Activated CD8-positive, alpha-beta T cell treated with anti-CD3 and anti-CD28 coated beads for 36 hours (primary cell): ENCODE measurements at places on chromosomes 4 and X. TPM values are rescaled to one million over a fixed set of nuclear protein-coding genes. Genes with fewer than 3 reads are reported as not detected.

- H3K4me1 ChIP-seq = no peaks in the 10 kb centered on the region
- no peak overlapping the region for H3K4me3 ChIP-seq
- H3K36me3 ChIP-seq = no peaks in the 10 kb centered on the region
- H3K27ac ChIP-seq = no peak overlapping the region
- no peak for DNase-seq
These were observed 75.3 kb downstream of the PWWP3B start for GRCh38 chrX:106243376-106243775.

- no peak overlapping the region for H3K4me3 ChIP-seq
- DNase-seq = no peak
- no peaks in the 10 kb centered on the region for H3K4me1 ChIP-seq
- peaks cover 20% of the 10 kb centered on the region for H3K36me3 ChIP-seq
These were observed 38.8 kb downstream of the TAPT1 start for GRCh38 chr4:16187455-16187854.

DNA sequence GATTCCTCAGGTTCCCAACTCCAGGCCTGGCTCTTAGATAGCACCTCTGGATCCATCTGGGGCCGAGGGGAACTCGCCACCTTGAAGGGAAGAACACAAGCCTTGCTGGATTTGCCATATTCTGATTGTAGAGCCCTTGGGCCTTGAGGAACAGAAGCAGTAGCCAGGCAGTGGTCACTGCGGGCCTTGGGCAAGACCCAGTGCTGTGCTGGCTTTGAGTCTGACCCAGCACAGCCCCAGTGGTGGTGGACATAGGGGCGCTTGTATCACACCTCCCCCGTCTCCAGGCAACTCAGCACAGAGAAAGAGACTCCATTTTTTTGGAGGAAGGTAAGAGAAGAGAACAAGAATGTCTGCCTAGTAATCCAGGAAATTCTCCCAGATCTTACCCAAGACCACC is 45.5 kb downstream of the CHRNA9 start:
- no peak overlapping the region for H3K4me3 ChIP-seq
- no peaks in the 10 kb centered on the region for H3K4me1 ChIP-seq
- H3K36me3 ChIP-seq = no peaks in the 10 kb centered on the region
- H3K27me3 ChIP-seq = peaks cover 1% of the 10 kb centered on the region
- no peak for DNase-seq
- no peak overlapping the region for H3K27ac ChIP-seq

- no peak within 1 kb of the TSS for H3K27ac ChIP-seq
- no peaks in the 10 kb centered on the region for H3K4me1 ChIP-seq
- peaks cover 40% of the 10 kb centered on the region for H3K27me3 ChIP-seq
- DNase-seq = no peak
- H3K36me3 ChIP-seq = no peaks in the 10 kb centered on the region
- H3K4me3 ChIP-seq = no peak within 1 kb of the TSS
These were observed at the start of gene KDR for GRCh38 chr4:55125087-55125721. TSS of gene KDR (minus strand) at chr4:55125595. CDS start at chr4:55125293, 302 bp downstream.

- no peak overlapping the region for H3K4me3 ChIP-seq
- H3K36me3 ChIP-seq = no peaks in the 10 kb centered on the region
- no peaks in the 10 kb centered on the region for H3K27me3 ChIP-seq
- no peak overlapping the region for H3K27ac ChIP-seq
These were observed 722.4 kb upstream of the TENM3 start for GRCh38 chr4:181520790-181521189.

- H3K4me3 ChIP-seq = no peak overlapping the region
- no peak overlapping the region for H3K27ac ChIP-seq
- no peaks in the 10 kb centered on the region for H3K4me1 ChIP-seq
- H3K27me3 ChIP-seq = peaks cover 3% of the 10 kb centered on the region
- no peaks in the 10 kb centered on the region for H3K36me3 ChIP-seq
These were observed 26.3 kb downstream of the PPP2R2C start for GRCh38 chr4:6446130-6446482.

DNA sequence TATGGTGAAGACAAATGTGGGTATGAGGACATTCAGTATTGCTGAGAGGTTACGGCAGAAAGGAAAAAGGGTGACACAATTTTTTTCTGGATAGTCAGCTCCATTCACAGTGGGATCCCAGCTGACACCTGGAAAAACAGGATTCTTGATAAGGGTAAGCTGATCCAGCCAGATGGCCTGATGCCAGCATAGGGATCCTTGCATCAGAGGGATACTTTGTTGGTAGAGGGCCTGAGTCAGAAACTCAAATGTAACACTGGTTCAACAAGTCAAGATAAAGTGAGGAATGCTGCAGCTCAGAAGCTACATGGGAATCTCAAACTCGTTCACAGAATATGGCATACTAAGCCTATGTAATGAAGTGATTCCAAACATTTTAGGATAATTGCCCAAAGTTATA is 726.7 kb downstream of the C4orf33 start:
- H3K27ac ChIP-seq = no peak overlapping the region
- no peaks in the 10 kb centered on the region for H3K36me3 ChIP-seq
- no peak for DNase-seq
- H3K4me1 ChIP-seq = no peaks in the 10 kb centered on the region
- no peak overlapping the region for H3K4me3 ChIP-seq

- H3K27ac ChIP-seq = no peak overlapping the region
- no peaks in the 10 kb centered on the region for H3K36me3 ChIP-seq
- DNase-seq = no peak
These were observed 237.5 kb downstream of the PAPSS1 start for GRCh38 chr4:107482546-107482945.

DNA sequence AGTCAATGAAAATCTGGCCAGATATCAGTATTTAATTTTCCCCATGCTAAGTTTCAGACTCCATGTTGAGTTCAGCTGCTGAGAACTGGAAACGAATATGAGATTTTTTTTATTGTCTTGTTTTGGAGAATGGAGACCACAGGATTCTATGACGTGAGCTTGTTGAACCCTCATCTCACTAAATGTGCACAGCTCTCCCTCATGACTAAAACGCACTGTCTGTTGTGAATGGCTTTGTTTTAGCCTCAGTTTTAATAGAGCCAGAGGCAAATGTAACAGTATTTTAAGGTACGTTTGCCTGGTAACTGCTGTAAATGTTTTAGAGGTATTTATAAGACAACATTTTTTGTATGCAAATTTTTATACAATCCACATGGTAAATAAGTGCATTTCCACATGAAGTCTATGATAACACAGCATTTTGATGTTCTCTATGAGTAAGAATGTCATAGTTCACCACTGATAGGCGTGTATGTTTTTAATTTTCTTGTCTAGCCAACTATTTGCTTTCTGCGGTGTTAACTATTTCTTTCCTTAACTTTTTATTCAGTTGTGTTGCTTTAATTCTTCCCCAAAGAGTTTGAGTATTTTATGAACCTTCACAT is 1159.3 kb upstream of the TENM3 start:
- H3K27me3 ChIP-seq = no peaks in the 10 kb centered on the region
- no peak for DNase-seq
- no peaks in the 10 kb centered on the region for H3K36me3 ChIP-seq
- no peak overlapping the region for H3K4me3 ChIP-seq

- DNase-seq = no peak
- no peak overlapping the region for H3K4me3 ChIP-seq
- H3K27me3 ChIP-seq = no peaks in the 10 kb centered on the region
- peaks cover 47% of the 10 kb centered on the region for H3K4me1 ChIP-seq
These were observed 7.9 kb downstream of the PGRMC2 start for GRCh38 chr4:128279624-128280225.

- DNase-seq = no peak
- no peaks in the 10 kb centered on the region for H3K36me3 ChIP-seq
- H3K27ac ChIP-seq = no peak overlapping the region
- no peak overlapping the region for H3K4me3 ChIP-seq
- peaks cover 8% of the 10 kb centered on the region for H3K27me3 ChIP-seq
These were observed 38.7 kb upstream of the HELT start for GRCh38 chr4:184979461-184980124.

GRCh38 chr4:107734120-107734519 is 14.1 kb upstream of the PAPSS1 start:
- DNase-seq = peak; percentile 24
- H3K27ac ChIP-seq = no peak overlapping the region
- H3K4me3 ChIP-seq = no peak overlapping the region
- no peaks in the 10 kb centered on the region for H3K36me3 ChIP-seq

The SMIM31 gene
- not detected for total RNA-seq

The TMPRSS11F gene
- total RNA-seq = not detected

The MYOZ2 gene
- not detected for total RNA-seq

The ATP5ME gene
- 221 TPM for total RNA-seq

The IL3RA gene
- total RNA-seq = not detected
